ENCODE measurements at places on chromosomes 12 and 14.
A peak's percentile ranks its signal among the peaks of the same experiment; 100 is the strongest.

GRCh38 chr12:59500915-59501314 is 94.9 kb upstream of the SLC16A7 start:
- DNase-seq = no peak

DNA sequence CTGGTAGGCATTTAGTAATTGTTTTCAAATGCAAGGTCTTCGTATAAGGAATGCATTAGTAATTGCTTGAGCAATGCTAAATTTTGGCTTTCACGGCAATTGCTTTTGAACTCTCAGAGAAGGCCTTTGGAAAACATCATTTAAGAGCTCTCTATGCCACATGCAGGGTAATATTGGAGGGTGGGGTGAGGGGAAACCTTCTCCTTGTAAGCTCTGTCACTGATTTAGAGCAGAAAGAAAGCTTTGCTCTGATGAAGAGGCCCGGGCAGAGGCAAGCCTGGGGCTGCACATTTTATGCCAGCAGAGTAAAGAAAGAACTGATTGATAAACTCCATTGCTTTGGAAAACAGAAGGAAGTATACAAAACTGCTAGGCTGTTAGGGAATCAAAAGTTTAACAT is 70.9 kb downstream of the TRIM9 start:
- peak; percentile 25 for DNase-seq

GRCh38 chr12:101923045-101923718 is 45.8 kb downstream of the DRAM1 start:
- DNase-seq = no peak

GRCh38 chr12:130041983-130042812 is 120.1 kb upstream of the FZD10 start:
- no peak for DNase-seq

DNA sequence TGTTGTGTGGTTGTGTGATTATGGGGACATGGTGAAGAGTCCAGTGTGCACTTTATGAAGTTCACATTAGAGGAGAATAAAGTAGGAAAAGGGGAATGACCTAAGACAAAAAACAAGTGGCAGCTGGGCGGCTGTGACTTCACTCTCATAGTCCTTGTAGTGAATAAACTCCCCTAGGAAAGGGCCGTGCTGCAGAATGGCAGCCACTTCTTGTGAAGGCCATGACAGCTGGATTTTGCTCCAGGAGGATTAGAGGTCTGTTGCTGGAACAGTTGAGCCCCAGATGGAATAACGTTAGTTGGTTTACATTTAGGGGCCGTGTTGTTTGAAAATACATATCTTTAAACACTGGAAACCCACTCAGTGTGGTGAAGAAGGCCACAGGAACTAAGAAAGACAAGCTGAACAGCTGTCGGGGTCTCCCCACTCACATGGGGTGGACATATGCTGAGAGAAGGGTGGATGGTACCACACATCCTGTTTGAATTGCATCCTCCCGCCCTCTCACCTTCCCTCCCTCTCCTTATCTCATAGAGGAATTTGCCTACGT is 276.9 kb downstream of the CACNA1C start:
- DNase-seq = no peak

DNA sequence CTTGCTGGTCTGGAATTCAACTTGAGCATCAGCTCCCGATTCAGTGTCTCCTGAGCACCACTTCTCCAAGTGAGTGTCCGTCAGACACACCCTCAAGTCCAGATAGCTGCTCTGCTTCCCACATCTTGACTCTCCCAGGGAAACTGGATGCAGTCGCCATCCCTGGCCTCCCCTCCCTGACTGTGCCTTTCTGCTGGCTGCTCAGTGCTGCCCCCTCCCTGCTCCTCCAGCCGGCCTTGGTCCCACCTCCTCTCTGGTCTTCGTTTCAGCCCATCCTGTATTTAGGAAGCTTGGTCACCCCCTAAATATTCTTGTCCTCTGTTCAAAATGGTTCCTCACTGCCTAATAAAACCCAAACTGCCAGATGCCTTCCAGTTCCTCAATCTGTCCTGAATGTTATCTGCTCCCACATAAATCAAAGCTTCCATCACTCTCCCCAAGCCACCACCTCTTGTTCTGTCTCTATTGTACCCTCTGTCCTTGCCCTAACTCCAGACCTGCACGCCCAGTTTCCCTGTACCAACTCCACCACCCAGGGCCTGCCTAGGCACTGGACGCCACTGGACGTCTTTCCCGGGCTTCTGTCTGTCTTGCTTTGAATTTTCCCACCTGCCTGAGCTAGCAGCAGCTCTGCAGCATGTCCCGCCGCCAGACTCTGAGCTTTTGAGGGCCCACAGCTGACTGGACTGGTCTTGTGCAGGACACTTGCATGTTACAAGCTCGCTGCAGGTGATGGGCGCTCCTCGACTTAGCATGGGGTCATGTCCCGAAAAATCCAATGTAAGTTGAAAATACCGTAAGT is 33.8 kb downstream of the CCDC92 start:
- peak; percentile 15 for DNase-seq

DNA sequence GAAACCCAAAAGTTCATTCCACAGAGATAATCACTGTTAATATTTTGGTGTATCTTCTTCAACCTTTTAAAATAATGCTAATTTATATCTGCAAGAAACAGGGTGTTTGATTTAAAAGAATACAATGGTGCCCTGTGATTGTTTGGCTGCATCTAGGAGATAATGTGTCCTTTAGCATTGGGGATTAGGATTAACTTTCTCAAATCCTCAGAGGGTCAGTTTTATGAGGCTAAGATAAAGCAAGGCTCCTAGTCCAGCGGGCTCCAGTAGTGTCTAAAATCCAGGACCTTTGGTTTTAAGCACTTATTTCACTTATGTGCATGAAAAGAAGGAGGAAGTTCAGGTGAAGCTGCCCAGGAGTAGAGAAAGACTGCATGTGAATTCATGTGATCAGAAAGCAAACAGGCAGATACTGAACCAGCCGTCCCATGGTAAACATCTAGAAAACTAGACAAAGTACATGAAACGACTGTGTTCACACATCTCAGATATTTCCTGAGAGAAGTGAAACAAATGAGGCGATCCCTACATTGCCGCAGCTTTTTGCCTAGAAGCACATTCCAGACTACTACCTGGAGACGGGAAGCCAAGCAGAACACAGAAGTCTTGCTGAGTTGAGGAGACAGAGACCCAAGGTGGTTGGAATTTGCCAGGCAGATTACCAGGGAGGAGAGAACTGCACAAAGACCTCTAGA is 129.1 kb upstream of the MAX start:
- DNase-seq = no peak

DNA sequence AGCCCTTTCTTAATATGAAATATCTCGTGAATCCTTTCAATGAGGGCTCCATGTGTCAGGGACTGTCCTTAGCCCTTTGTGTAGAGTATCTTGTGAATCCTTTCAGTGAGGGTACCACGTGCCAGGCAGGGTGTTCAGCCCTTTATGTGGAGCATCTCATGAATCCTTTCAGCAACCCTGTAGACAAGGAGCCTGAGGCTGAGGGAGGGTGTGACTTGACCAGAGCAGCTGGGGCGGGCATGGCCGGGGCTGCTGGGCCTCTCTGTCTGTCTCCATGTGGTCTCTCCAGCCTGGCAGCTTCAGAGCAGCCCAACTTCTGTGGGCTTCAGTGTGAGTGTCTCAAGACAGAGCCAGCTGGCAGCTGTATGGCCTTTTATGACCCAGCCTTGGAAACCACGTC is 140.2 kb downstream of the AACS start:
- no peak for DNase-seq

- DNase-seq = no peak
Observed at GRCh38 chr12:19527866-19528265, 88.6 kb downstream of the AEBP2 start.

DNA sequence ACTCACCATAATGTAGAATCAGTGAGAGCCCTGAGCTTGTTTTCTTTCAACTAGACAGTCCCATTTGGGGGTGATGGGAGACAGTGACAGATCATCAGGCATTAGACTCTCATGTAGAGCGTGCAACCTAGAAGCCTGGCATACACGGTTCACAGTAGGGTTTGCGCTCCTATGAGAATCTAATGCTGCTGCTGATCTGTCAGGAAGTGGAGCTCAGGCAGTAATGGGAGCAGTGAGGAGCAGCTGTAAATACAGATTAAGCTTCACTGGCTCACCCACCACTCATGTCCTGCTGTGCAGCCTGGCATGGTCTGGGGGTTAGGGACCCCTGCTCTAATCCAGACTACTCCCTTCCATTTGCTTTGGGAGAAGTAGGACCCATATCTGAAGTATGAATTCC is 55.6 kb downstream of the FNTB start:
- DNase-seq = no peak

GRCh38 chr14:92105893-92106142 is 564 bp downstream of the ATXN3 start:
- DNase-seq = peak; percentile 74

- no peak for DNase-seq
Observed at GRCh38 chr12:130663514-130663913, 52.6 kb downstream of the RIMBP2 start.

- peak; percentile 97 for DNase-seq
Observed at GRCh38 chr12:46915082-46915481, 89.3 kb upstream of the SLC38A4 start.

DNA sequence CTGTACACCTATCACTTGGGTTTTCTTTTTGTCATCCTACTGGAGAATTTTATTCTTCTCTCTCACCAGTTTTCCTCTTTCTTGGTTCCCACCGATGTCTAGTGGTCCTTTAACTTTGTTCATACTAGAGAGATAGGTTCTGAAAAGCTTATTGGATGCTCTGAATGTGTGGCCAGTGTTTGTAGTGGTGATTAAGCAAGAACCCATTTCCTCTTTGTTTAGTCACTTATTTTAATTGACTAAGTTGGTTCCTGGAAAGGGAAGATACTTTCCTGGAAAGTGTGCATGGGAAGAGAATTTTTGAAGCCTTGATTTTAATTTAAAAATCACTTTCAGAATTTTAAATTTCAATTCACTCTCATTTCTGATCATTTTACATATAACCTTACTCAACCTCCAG is 127.2 kb downstream of the OTOGL start:
- peak; percentile 73 for DNase-seq

- DNase-seq = peak; percentile 49
Observed at GRCh38 chr12:59005193-59005955, 85.1 kb upstream of the LRIG3 start.

DNA sequence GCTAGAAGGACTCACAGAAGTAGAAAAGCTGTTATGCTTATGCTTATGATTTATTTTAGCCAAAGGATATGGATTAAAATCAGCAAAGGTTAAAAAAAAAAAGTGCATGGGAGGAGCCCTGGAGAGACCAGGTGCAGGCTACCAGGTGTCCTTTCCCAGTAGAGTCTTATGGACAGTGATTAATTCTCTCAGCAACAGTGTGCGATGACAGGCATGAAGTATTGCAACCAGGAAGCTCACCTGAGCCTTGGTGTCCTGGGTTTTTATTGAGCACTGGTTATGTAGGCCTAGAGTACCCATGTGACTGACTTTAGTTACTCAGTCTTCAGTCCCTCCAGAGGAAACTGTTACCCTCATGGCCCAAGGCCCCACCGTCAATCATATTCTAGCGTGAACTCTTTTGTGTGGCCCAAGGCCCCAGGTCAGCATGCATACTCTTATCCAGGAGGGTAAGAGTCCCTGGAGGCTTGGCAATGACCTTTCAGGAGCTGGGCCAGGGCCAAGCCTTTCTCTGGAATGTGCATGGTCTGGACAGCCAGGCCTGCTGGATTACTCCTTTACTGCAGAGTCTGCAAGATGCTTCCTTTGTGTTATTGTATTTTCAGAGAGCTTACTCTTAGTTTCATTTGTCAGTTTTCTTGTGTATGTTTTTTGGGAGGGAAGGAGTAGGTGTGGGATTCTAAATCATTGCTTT is 69.6 kb upstream of the RD3L start:
- no peak for DNase-seq

- peak; percentile 56 for DNase-seq
Observed at GRCh38 chr12:1744932-1745331, 54.1 kb downstream of the ADIPOR2 start.

DNA sequence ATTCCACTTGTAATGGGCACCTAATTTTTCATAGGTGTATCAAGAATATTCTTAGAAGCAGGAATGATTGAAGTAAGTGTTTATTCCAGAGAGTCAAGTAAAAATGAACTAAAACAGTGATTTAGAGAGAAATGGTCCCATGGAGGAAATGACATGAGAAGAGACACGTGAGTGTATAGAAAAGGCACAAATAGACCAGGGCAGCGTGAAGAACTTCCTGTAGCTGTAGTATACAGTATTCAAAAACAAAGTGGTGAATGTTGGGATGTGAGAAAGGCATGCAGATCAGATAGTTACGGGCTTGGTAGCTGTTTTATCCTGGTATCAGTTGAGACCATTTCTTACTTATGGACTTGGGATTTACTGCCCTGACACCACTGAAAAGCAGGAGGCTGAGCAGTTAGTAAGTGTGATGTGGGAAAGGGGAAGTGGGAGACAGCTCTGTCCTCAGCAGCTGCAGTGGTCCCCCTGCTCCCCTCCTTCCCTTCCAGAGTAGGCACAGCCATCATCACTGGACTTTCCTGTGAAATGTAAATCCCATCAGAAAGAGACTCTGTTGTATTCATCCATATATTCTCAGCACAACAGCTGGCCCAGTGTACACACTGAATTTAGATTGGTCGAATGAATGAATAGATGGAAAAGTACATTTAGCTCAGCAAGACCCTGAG is 16.8 kb upstream of the TESPA1 start:
- no peak for DNase-seq

- DNase-seq = no peak
Observed at GRCh38 chr14:25136811-25137210, 86.9 kb upstream of the STXBP6 start.

- DNase-seq = peak; percentile 16
Observed at GRCh38 chr14:58540749-58541632, 96.8 kb upstream of the DACT1 start.

DNA sequence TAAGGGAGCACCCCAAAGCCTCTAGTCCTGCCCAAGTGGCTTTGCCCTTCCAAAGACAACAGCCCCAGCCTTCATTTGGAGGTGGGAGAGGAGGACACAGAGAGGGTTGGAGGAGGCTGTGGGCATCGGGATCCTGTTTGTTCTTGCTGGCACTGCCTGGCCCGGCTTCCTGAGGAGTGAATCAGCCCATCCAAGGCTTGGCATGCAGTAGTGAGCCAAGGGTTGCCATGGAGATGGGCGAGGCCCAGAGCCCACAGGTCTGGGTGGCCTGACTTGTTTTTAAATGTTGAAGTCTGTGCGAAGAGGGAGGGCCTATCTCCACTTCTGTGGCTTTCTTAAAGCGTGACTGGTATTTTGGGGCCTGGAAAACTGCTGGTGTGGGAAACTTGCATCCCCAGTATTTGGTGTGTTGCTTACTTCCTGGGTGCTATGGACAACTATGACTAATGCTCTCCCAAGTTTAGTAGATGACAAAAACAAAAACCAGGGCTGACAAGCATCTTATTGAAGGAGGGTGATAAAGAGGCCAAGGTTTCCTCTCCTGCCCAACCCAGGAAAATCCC is 15.8 kb downstream of the CD9 start:
- peak; percentile 96 for DNase-seq

DNA sequence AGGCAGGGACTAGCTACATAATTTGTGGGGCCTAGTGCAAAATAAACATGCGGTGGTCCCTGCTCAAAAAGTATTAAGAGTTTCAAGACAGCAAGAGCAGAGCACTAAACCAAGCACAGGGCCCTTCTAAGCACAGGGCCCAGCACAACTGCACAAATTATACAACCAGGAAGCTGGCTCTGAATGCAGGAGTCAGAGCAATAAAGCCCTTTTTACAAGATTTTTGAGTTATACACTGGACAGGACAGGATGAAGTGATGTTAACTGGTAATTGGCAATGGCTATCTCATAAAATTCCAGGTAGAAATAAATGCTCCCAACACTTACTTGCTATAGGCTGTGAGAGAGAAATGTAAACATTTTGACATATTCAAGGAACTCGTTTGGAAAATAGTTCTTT is 86.2 kb upstream of the GPHB5 start:
- no peak for DNase-seq

All from EH (cell line).